ENCODE measurements at places on chromosomes 2 and 18. TPM values are rescaled to one million over a fixed set of nuclear protein-coding genes. Genes with fewer than 3 reads are reported as not detected.
A peak's percentile ranks its signal among the peaks of the same experiment; 100 is the strongest.

The UGT1A3 gene
- not detected for total RNA-seq

DNA sequence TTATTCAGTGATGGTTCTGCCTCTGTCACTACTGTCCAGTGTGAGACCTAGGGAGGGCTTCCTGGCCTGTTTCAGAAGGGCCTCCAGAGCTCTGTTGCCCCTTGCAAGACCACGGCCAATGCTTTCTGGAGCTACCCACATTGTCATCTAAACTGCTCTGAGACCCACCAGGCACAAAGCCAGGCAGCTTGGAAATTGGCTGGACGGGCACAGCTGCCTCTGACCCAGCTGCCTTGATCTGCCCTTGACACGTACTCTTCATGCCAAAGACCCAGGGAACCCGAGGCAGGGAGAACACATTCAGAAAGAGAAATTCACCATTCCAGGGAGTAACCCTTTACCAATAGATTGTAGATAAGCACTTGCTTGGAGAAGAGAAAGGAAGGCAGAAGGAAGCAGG, 183.7 kb upstream of the SIX2 start:
- DNase-seq: no peak

The CBLN2 gene
- total RNA-seq: 0.61 TPM

DNA sequence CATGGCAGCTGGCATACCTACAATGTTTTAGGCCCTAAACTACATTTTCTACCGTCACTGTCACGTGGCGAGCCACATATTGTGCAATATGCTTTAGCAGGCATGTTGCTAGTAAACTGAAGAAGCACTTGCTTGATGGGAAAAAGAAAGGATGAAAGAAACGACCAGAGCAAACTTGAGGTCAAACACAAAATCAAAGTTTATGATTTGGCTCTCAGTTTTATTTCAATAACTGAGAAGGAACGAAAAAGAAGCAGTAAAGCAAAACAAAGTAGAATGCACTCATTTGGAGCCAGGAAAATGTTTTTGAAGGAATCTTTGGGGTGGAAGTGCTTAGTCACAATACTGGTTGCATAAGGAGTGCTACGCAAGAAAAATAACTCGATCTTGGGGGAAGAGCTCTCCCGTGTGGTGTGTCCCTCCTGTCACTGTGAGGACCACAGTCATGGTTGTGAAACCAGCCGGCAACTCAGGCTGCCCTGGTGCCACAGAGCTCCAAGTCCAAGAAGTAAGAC, 349.8 kb downstream of the RBM43 start:
- peak; percentile 69 for DNase-seq

DNA sequence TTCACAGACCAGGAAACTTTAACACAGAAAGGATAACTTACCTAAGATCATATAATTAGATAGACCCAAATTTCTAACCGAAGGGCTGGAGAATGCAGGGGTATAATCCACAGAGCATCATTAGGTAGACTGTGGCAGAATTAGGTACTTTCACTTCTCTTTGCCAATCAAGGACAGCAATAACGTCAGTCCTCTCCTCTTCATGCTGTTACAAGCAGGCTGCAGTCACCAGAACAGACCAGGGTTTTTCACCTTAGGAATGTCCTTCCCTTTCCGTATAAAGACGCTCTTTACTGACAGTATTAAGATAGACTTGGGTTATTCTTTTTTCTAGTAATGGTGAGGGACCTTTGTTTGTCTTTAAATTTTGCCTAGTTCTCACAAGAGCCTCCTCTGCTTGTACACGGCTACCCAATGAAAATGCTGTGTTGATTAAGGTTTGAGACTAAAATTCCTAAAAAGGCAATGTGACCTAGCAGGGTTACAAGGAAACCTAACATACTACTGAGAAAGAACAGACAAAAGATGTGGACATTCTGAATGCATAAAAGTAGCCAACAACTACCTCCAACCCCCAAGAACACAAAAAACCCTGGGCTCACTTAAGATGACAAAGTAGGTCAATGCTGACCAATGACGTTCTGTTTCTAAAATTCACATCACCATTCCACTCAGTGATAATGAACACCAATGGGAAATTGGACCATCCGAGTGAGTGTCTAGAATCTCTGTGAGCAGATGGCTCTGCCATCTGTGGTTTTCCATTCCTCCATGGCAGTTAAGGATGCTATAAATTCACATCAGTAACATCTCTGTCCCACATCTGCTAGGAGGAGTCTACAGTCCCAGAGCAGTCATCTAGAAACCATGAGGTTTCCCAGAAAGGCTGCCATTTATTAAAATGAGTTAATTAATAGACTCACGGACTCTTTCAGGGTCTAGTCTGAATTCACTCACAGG, 2.1 kb downstream of the PDIA6 start:
- DNase-seq: no peak

GRCh38 chr18:48163738-48164115, 233.3 kb upstream of the SMAD2 start:
- no peak for DNase-seq

The UGT1A8 gene
- total RNA-seq: not detected

DNA sequence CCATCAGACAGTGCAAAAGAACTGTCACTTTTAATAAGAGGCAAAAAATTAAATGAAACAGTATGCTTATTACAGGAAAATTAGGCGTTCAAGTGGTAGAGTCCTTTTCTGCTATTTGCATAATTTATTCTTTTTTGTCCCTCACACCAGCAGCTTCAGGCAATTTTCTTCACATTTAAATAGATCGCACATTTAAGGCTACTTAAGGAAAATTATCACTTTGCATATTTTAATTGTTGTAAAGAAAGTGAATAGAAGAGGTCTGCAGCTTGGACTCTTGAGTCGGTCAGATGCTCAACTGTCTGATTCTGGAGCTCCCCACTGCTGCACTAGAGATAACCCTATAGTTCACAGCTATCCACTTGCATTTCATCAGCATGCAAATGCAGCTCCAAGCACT, 141.3 kb downstream of the FIGN start:
- DNase-seq: no peak

GRCh38 chr2:197786010-197786877, 1.1 kb upstream of the BOLL start:
- DNase-seq: no peak

The SLC4A5 gene
- 1.6 TPM for total RNA-seq

DNA sequence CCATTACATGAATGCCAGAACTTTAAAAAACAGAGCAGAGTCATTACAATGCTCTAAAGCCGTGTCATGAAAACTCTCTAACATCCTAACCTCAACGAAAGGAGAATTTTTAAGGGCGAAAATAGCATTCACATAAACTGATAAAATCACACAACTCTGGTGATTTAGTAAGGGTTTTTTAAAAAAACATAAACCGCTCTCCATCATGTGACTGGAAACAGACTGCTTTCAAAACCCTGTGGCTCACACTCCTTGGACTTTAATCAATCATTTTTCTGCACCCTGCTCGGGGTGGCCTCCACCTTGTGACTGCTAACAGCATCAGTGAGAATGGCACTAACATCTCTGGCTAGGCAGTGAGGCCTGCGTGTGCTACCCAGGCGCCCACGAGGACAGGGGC, 12.1 kb downstream of the DOCK10 start:
- no peak for DNase-seq

The PLA2R1 gene
- 22.8 TPM for total RNA-seq

The CXCR1 gene
- total RNA-seq: not detected

DNA sequence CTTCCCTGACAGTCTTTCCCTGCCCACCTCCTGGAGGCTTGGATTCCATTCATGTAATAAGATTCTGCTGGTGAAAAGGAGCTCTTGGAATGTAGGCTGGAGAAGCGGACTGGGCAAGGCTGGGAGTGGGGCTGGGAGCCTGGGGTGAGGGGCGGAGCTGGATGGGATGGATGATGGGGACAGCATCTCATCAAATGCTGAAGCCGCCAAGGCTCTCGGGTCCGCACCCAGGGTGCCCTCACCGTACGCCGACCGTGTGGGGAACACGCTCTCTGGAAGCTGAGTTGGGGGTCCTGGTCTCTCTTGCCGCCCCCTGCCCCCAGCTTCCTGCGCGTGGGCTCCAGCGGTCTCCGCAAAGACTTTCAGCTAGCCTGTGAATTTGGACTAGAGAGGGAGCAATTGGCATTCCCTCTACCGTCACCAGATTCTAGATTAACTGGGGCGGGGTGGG, 9.1 kb downstream of the RAX start:
- DNase-seq: no peak

DNA sequence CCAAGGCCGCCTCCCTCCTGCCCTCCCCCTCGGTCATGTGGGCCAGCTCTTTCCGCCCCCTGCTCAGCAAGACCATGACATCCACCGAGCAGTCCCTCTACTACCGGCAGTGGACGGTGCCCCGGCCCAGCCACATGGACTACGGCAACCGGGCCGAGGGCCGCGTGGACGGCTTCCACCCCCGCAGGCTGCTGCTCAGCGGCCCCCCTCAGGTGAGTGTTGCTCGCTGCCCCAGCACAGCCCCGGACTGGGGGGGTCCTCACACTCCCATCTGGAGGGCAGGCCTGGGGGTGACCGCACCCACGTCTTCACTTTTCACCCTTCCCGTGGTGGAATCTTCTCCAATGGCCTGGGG, 51.3 kb downstream of the NTSR2 start:
- DNase-seq: no peak

- DNase-seq: peak; percentile 72
Measured at GRCh38 chr2:236177604-236177966, 9.4 kb upstream of the GBX2 start.

DNA sequence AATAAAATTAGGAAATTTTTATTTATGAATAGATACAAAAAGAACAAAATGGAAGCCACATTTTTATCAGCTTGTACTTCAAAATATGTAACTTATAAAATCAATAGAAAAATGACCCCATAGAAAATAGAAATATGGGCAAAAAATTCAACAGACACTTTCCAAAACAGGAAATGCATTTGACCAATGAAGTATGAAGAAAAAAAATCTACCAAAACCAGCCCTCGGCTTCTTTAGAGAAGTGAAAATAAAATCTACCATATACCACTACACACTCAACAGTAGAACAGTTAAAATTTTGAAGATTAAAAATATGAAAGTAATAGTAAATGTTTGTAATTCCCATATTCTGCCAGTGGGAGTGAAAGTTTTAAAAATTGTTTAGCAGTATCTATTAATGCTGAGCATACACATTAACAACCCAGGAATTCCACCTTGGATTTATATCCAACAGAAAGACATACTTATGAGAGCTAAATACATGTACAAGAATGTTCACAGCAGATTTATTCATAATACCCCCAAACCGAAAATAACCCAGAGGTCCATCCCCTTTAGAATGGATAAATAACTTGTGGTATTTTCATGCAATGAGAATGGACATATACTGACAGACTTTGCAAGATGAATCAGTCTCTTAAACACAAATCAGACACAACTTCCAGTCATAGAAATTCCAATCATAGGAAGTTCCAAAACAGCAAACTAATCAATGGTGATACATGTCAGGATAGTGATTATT, 318.0 kb downstream of the FIGN start:
- DNase-seq: no peak

DNA sequence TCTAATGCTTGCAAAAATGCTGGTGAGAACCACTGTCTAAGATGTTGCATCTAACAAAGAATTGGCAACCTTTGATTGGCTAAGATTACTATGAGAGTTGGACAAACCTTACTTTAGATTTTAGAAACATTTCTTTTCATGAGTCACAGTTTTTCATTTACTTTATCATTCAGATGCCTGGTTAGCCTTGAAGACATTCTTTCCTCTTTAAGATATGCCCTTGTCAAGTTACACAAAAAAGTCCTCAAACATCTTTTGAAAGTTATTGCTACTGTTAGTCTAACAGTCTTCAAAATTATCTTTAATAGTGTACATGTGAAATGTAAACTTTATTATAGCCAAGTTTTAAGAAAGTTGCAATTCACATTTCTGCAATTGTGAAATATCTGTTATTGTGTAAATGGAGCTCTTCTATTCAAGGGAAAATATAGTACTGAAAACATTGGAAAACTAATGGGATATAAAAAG, 276.3 kb downstream of the RND3 start:
- peak; percentile 4 for DNase-seq

- peak; percentile 6 for DNase-seq
Measured at GRCh38 chr2:75130171-75130570, 69.1 kb downstream of the TACR1 start.

The GAD1 gene
- not detected for total RNA-seq

DNA sequence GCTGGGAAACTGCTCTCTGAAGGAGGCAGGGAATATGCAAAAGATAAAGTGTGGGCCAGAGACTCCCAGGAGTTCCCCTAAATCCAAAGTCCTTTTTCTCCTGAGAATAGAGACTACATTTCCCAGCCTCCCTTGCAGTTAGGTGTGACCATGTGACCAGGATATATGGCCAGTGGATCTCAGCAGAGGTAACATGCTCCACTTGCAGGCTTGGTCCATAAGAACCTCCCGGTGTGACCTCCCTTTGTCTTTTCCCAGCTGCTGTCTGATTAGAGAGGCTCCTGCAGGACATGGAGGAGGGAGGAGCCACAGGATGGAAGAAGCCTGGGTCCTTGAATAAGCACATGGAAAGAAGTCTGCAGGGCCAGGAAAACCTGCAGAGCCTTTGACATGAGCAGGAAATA, 76.2 kb downstream of the TGFA start:
- DNase-seq: no peak

DNA sequence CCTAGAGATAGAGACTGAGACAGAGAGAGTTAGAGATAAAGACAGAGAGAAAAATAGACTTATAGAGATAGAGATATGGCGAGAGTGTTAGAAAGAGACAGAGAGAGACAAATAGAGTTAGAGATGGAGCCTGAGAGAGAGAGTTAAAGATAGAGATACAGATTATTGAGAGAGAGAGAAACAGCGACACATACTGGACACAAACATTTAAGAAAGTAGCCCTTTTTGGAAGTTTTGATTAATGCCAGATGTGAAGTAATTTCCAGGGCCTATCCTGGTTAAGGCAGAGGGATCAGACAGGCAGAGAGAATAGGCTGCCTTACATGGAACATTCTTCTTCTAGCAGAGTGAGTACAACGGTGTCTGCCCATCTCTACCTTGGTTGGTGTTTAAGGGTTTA, 311.6 kb upstream of the CDH7 start:
- no peak for DNase-seq

GRCh38 chr2:31058096-31059035, 79.9 kb downstream of the GALNT14 start:
- DNase-seq: no peak

DNA sequence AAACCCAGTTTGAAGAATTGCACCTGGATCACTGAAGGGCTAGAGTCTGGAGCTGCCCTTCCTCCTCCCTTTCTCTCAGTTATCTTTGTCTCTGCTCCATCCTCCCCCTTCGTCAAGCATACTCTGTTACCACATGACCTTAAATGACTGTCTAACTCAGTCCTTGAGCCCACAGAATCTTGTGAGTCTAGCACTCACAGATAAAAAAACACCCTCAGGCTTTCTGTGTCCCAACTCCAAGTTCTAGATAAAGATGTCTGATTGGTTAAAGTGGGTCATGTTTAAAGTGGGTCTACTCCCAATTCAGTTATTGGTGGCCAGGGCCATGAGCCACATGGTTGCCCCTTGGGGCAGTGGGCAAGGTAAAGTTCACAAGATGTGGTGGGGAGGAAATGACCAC, 53.5 kb upstream of the CYP1B1 start:
- no peak for DNase-seq

DNA sequence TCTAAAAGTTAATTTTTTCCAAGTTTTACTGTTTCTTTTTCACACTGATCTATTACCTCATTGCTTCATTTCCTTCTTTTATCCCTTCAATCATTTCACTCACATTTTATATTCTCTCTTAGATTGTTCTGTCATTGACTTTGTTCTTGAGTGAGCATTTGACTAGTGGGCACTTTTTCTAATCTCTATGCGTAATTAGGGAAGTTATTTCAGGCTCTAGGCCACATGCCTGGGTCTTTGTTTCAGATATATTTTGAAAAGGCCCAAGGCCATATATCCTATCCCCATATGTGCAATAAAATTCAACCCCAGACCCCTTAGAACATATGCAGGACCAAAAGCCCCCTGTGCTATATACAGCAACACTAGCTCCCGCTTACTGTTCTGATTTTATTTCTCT, 61.2 kb downstream of the MSH6 start:
- no peak for DNase-seq
